ENCODE measurements at places on chromosomes 3 and 15. TPM values are rescaled to one million over a fixed set of nuclear protein-coding genes. Genes with fewer than 3 reads are reported as not detected.

The SEMA6D gene
- polyA plus RNA-seq, result 38.6 TPM

The ARGFX gene
- polyA plus RNA-seq, result not detected

The TRAIP gene
- 8.6 TPM for polyA plus RNA-seq

The ACKR4 gene
- 1.6 TPM for polyA plus RNA-seq

The XCR1 gene
- 0.49 TPM for polyA plus RNA-seq

The SNUPN gene
- polyA plus RNA-seq, result 28.4 TPM

The ADAMTS7 gene
- polyA plus RNA-seq, result 23.4 TPM

The AP3B2 gene
- polyA plus RNA-seq, result 5.1 TPM

The CSPG4 gene
- 8.4 TPM for polyA plus RNA-seq

The ZNF445 gene
- 22.9 TPM for polyA plus RNA-seq

The ECE2 gene
- not detected for polyA plus RNA-seq

The CD200R1 gene
- polyA plus RNA-seq, result 1.1 TPM

The RHCG gene
- polyA plus RNA-seq, result 3.3 TPM

The TM6SF1 gene
- polyA plus RNA-seq, result 1.6 TPM

The NDN gene
- polyA plus RNA-seq, result 89.9 TPM

The ITPR1 gene
- 54.4 TPM for polyA plus RNA-seq

The TICRR gene
- 9.8 TPM for polyA plus RNA-seq

The SAMD7 gene
- polyA plus RNA-seq, result not detected

The MED12L gene
- polyA plus RNA-seq, result 2.5 TPM

The SH2D7 gene
- polyA plus RNA-seq, result 0.65 TPM

The ALDH1L1 gene
- 35.1 TPM for polyA plus RNA-seq

The BOC gene
- 21.9 TPM for polyA plus RNA-seq

The RLBP1 gene
- polyA plus RNA-seq, result not detected

The ANKRD63 gene
- not detected for polyA plus RNA-seq

The RBPMS2 gene
- polyA plus RNA-seq, result 13.2 TPM

The LRRIQ4 gene
- 0.16 TPM for polyA plus RNA-seq

The THAP10 gene
- polyA plus RNA-seq, result 10.9 TPM

The MORC1 gene
- 0.79 TPM for polyA plus RNA-seq

The MB21D2 gene
- 14.9 TPM for polyA plus RNA-seq

The KBTBD13 gene
- 0.11 TPM for polyA plus RNA-seq

The SERPINI2 gene
- 0.92 TPM for polyA plus RNA-seq
